Umbilical cord (tissue), 2 donors: ENCODE measurements at places on chromosomes 4 and X. TPM values are rescaled to one million over a fixed set of nuclear protein-coding genes. Genes with fewer than 3 reads are reported as not detected.

SULT1B1 gene
- total RNA-seq, result 7.9 TPM

KLB gene
- total RNA-seq, result 1.4 TPM

SLC7A11 gene
- total RNA-seq, result 8.7 TPM

ACOT9 gene
- 29.4 TPM for total RNA-seq

SGMS2 gene
- 84.0 TPM for total RNA-seq

PSAPL1 gene
- 0.24 TPM for total RNA-seq

SMC1A gene
- 12.8 TPM for total RNA-seq

LDB2 gene
- total RNA-seq, result 12.0 TPM

PLAC8 gene
- 0.72 TPM for total RNA-seq

EMCN gene
- total RNA-seq, result 8.7 TPM

PNMA5 gene
- total RNA-seq, result 0.24 TPM

H2BW2 gene
- total RNA-seq, result not detected

MAGEA2 gene
- 0.24 TPM for total RNA-seq
